ENCODE measurements at places on chromosomes 2 and 18. TPM values are rescaled to one million over a fixed set of nuclear protein-coding genes. Genes with fewer than 3 reads are reported as not detected.
A peak's percentile ranks its signal among the peaks of the same experiment; 100 is the strongest.

- DNase-seq = no peak
- no peaks in the 10 kb centered on the region for H3K27me3 ChIP-seq
- no peaks in the 10 kb centered on the region for H3K36me3 ChIP-seq
- peak overlapping the region; percentile 61 for H3K27ac ChIP-seq
- H3K4me1 ChIP-seq = peaks cover 22% of the 10 kb centered on the region
Observed at GRCh38 chr2:9703701-9704221, 73.0 kb upstream of the YWHAQ start.

Gene CXCR1
- total RNA-seq = not detected

DNA sequence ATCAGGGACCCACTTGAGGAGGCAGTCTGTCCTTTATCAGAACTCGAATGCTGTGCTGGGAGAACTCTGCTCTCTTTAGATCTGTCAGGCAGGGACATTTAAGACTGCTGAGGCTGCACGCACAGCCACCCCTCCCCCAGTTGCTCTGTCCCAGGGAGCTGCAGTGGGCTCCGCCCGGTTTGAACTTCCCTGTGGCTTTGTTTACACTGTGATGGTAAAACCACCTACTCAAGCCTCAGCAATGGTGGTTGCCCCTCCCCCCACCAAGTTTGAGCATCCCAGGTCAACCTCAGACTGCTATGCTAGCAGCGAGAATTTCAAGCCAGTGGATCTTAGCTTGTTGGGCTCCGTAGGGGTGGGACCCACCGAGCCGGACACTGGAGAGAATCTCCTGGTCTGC lies 11.8 kb upstream of the LHCGR start:
- no peak overlapping the region for H3K4me3 ChIP-seq
- H3K36me3 ChIP-seq = no peaks in the 10 kb centered on the region
- no peak overlapping the region for H3K27ac ChIP-seq

- no peaks in the 10 kb centered on the region for H3K27me3 ChIP-seq
- no peaks in the 10 kb centered on the region for H3K36me3 ChIP-seq
- peak overlapping the region; percentile 63 for H3K27ac ChIP-seq
- no peak for DNase-seq
- peaks cover 22% of the 10 kb centered on the region for H3K4me1 ChIP-seq
Observed at GRCh38 chr2:193267496-193268002, 1072.8 kb upstream of the TMEFF2 start.

DNA sequence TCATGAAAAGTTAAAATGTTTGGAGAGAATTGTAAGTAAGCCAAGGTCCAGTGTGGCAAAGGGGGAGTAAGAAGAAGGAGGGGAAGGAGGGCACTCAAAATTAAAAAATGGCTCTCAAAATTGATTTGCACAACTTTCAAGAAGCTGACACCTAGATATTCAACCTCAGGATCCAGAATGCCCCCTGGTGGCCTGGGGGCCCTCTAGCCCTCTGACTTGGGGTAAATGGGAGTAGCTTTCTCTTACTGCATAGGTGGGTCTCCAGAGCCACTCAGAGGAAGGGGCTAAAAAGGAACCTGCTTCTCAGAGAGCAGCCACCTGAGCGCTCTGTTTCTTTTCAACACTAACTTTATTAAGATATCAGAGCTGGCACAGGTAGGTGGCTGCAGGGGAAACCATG lies 968.5 kb downstream of the BCL11A start:
- no peak overlapping the region for H3K27ac ChIP-seq
- H3K4me3 ChIP-seq = no peak overlapping the region
- no peaks in the 10 kb centered on the region for H3K27me3 ChIP-seq
- H3K4me1 ChIP-seq = no peaks in the 10 kb centered on the region

Gene MYO5B
- total RNA-seq = not detected

GRCh38 chr2:236254001-236254400 lies 10.2 kb downstream of the ASB18 start:
- H3K27ac ChIP-seq = no peak overlapping the region
- no peak overlapping the region for H3K4me3 ChIP-seq
- DNase-seq = no peak
- no peaks in the 10 kb centered on the region for H3K27me3 ChIP-seq

Gene UGT1A5
- total RNA-seq = not detected

GRCh38 chr2:43142921-43143438 lies 83.4 kb downstream of the ZFP36L2 start:
- H3K27me3 ChIP-seq = no peaks in the 10 kb centered on the region
- H3K27ac ChIP-seq = no peak overlapping the region
- no peaks in the 10 kb centered on the region for H3K36me3 ChIP-seq
- H3K4me3 ChIP-seq = no peak overlapping the region
- no peak for DNase-seq

- peaks cover 6% of the 10 kb centered on the region for H3K4me1 ChIP-seq
- H3K27me3 ChIP-seq = no peaks in the 10 kb centered on the region
- no peak overlapping the region for H3K4me3 ChIP-seq
- no peak overlapping the region for H3K27ac ChIP-seq
Observed at GRCh38 chr18:79687806-79688205, 8.2 kb downstream of the CTDP1 start.

GRCh38 chr18:634551-635045 lies 22.9 kb upstream of the TYMS start:
- no peak overlapping the region for H3K4me3 ChIP-seq
- H3K27me3 ChIP-seq = no peaks in the 10 kb centered on the region
- no peaks in the 10 kb centered on the region for H3K36me3 ChIP-seq
- H3K4me1 ChIP-seq = peaks cover 8% of the 10 kb centered on the region
- DNase-seq = no peak
- H3K27ac ChIP-seq = no peak overlapping the region

Gene KHK
- total RNA-seq = 2.4 TPM

Gene ATG9A
- 95.2 TPM for total RNA-seq

Gene DSG1
- total RNA-seq = not detected

DNA sequence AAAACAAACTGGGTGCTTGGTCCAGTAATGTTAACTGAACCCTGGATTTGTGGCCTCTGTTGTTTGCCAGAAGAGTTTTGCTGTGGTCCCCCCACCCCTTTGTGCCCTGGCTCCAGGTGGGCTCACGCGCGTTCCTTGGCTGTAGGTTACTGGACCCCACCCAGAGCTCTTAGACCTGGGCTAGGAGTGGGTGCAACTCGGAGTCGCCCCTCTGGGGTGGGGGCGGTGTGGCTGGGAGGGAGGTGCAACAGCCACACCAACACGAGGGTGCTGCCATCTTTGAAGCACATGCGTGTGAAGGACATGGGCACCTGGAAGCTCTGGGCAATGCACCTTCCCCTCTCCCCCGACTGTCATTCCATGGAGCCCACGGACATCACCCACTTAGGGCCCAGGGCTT lies 92.7 kb downstream of the USP40 start:
- peaks cover 10% of the 10 kb centered on the region for H3K4me1 ChIP-seq
- H3K36me3 ChIP-seq = peaks cover 34% of the 10 kb centered on the region
- no peak for DNase-seq
- no peak overlapping the region for H3K27ac ChIP-seq

DNA sequence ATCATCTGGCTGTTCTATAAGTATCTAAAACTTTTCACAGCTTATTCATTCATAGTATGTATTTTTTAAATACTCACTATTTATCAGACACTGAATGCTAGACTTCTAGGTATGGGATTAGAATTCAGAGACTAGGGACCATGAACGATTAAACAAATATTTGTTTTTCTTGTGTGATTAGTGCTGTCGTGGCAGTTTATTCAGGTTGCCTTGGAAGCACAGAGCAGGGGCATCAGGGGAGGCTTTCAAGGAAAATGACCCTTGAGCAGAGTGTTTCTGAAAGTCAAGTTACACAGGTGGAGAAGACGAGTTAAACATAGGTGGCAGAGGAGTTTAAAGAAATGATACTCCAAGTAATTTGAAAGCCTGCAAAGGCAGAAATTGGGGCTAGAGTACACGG lies 5.7 kb downstream of the SPOPL start:
- H3K4me3 ChIP-seq = no peak overlapping the region
- no peak for DNase-seq
- H3K4me1 ChIP-seq = peaks cover 35% of the 10 kb centered on the region
- H3K27me3 ChIP-seq = no peaks in the 10 kb centered on the region
- H3K27ac ChIP-seq = no peak overlapping the region
- H3K36me3 ChIP-seq = peaks cover 1% of the 10 kb centered on the region

- H3K4me1 ChIP-seq = peaks cover 19% of the 10 kb centered on the region
Observed at GRCh38 chr2:234725528-234726264, 226.1 kb upstream of the SH3BP4 start.

DNA sequence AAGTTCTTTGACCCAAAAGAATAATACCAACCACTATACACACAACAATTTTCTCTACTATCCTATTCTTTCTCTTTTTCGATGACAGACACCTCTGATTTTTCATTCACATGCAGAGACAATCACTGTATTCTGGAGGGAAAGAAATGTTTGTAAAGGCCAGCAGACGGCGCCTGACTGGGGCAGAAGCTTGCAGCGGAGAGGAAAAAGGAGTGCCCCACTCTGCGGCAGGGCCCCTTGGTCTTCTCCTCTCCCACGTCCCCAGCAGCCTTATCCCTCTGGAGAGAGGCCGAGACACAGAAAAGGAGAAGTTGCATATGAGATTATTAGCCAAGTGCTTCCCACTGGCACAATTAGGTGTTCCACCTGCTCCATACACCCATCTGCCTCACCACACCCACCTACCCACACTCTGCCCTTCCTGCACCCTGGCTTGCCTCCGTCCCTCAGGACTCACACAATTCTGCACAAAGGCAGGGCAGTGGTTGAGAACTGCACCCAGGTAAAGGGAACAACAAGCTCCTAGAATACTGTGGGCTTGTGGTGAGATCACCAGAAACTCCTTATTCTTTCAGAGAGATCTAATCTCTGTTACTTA lies 687.3 kb downstream of the NRXN1 start:
- H3K36me3 ChIP-seq = no peaks in the 10 kb centered on the region
- no peak overlapping the region for H3K27ac ChIP-seq
- peaks cover 52% of the 10 kb centered on the region for H3K27me3 ChIP-seq
- no peak overlapping the region for H3K4me3 ChIP-seq
- DNase-seq = no peak

- no peak overlapping the region for H3K4me3 ChIP-seq
- peaks cover 19% of the 10 kb centered on the region for H3K36me3 ChIP-seq
- no peak for DNase-seq
- no peak overlapping the region for H3K27ac ChIP-seq
- no peaks in the 10 kb centered on the region for H3K27me3 ChIP-seq
- H3K4me1 ChIP-seq = no peaks in the 10 kb centered on the region
Observed at GRCh38 chr2:186749219-186749618, 55.4 kb downstream of the FAM171B start.

DNA sequence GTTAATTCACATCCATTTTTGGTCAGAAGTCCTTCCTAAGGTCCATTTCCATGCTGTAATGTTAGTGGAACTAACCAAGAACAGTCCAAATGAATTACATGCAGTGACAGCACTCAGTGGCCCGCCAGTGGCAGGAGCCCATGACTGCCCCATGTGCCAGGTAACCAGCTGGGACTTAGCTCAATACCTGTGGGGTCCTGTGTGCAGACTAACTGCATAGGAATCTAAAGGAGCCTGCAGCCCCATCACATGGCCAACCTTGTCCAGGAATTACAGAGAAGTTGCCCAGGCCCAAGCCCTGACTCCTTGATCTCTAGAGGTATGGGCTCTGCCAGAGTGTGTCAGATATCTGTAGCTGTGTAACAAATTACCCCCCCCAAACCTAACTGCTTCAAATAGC lies 35.4 kb upstream of the GPR17 start:
- peaks cover 3% of the 10 kb centered on the region for H3K36me3 ChIP-seq
- peaks cover 7% of the 10 kb centered on the region for H3K4me1 ChIP-seq
- no peaks in the 10 kb centered on the region for H3K27me3 ChIP-seq
- peak; percentile 38 for DNase-seq

GRCh38 chr18:36419900-36420531 lies 122.5 kb downstream of the FHOD3 start:
- no peaks in the 10 kb centered on the region for H3K27me3 ChIP-seq
- no peaks in the 10 kb centered on the region for H3K36me3 ChIP-seq
- DNase-seq = no peak
- H3K4me1 ChIP-seq = peaks cover 9% of the 10 kb centered on the region
- H3K27ac ChIP-seq = no peak overlapping the region

- no peak overlapping the region for H3K4me3 ChIP-seq
- DNase-seq = no peak
- no peak overlapping the region for H3K27ac ChIP-seq
- no peaks in the 10 kb centered on the region for H3K36me3 ChIP-seq
Observed at GRCh38 chr2:112792419-112792818, 8.1 kb upstream of the IL1A start.

Gene ANKMY1
- 28.5 TPM for total RNA-seq

DNA sequence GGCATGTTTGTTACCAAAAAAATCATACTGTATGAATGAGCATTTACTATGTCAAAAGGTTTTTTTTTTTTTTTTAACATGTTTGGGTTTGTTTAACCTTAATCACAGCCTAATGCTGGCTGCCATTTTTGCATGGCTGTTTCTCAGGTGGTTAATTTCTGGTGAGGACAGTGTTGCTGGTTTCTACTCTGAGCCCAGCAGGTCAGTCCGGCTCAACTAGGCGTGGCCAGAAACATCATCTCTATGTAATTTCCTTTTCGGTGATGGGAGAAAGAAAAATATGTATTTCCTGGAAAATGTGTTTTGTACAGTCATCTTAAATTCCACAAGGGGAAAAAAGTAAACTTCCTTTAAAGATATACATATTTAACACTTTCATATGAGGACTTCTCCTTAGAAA lies 24.9 kb upstream of the BZW1 start:
- H3K27ac ChIP-seq = peak overlapping the region; percentile 95
- no peaks in the 10 kb centered on the region for H3K27me3 ChIP-seq
- peaks cover 53% of the 10 kb centered on the region for H3K4me1 ChIP-seq
- H3K36me3 ChIP-seq = no peaks in the 10 kb centered on the region
- DNase-seq = no peak

- no peak for DNase-seq
- no peak overlapping the region for H3K27ac ChIP-seq
- no peaks in the 10 kb centered on the region for H3K4me1 ChIP-seq
- H3K36me3 ChIP-seq = no peaks in the 10 kb centered on the region
- no peak overlapping the region for H3K4me3 ChIP-seq
Observed at GRCh38 chr2:147663153-147663961, 181.5 kb upstream of the ACVR2A start.

- H3K27me3 ChIP-seq = no peaks in the 10 kb centered on the region
- peak overlapping the region; percentile 56 for H3K4me3 ChIP-seq
- no peak for DNase-seq
- H3K4me1 ChIP-seq = peaks cover 74% of the 10 kb centered on the region
- peaks cover 46% of the 10 kb centered on the region for H3K36me3 ChIP-seq
Observed at GRCh38 chr2:187541086-187542085, 12.8 kb downstream of the TFPI start.

Gene CCDC102B
- 18.9 TPM for total RNA-seq

GRCh38 chr2:22579341-22579740 lies 805.6 kb upstream of the KLHL29 start:
- no peaks in the 10 kb centered on the region for H3K36me3 ChIP-seq
- H3K4me1 ChIP-seq = no peaks in the 10 kb centered on the region
- no peak overlapping the region for H3K4me3 ChIP-seq
- no peak for DNase-seq
- H3K27ac ChIP-seq = no peak overlapping the region
- H3K27me3 ChIP-seq = no peaks in the 10 kb centered on the region
